ENCODE measurements at places on chromosomes 7 and 10.

GRCh38 chr10:24556750-24557742 is 166.6 kb downstream of the ARHGAP21 start:
- peak; percentile 54 for DNase-seq

- no peak for DNase-seq
These were observed 24.7 kb downstream of the CCDC6 start for GRCh38 chr10:59881640-59882039.

- no peak for DNase-seq
These were observed 30.4 kb upstream of the BMPER start for GRCh38 chr7:33874943-33875342.

DNA sequence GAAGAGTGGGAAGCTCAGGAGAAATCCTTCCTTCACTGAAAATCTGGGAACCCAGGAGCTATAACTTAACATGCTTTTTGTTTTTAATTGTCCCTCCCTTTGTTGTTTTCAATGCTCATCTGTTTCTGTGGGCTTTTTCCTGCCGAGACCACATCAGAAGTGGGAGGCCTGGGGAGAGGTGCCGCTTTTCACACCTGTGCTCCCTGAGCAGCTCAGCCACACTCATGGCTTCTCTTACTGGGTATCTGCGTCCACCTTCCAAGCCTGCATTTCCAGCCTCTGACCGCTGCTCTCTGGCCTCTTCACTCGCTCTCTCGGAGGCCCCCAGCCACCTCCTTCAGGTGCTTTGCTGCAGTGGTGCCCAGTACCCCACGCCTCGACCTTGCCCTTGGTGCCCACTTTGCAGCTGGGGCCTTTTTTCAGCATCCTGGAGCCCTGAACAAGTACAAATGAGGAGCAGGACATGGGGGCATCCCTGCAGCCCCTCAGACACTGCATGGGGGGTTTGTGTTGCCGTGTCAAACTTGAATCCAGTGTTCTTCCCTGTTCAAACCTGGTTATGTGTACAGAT is 9.9 kb downstream of the C7orf57 start:
- DNase-seq: no peak

DNA sequence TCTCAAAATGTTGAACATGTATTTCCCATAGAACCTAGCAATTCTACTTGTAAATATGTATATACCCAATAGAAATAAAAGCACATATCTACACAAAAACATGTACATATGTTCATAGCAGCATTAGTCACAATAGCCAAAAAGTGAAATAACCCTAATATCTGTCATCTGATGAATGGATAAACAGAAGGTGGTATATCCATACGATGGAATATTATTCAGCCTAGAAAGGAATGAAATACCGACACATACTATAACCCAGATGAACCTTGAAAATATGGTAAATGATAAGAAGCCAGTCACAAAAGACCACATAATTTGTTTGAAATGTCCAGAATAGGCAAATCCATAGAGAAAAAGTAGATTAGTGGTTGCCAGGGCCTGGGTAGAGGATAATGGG is 87.9 kb downstream of the MCU start:
- no peak for DNase-seq

All from LoVo (cell line).